Suppressor macrophage (primary cell): ENCODE measurements at places on chromosomes 1 and 21.
A peak's percentile ranks its signal among the peaks of the same experiment; 100 is the strongest.

DNA sequence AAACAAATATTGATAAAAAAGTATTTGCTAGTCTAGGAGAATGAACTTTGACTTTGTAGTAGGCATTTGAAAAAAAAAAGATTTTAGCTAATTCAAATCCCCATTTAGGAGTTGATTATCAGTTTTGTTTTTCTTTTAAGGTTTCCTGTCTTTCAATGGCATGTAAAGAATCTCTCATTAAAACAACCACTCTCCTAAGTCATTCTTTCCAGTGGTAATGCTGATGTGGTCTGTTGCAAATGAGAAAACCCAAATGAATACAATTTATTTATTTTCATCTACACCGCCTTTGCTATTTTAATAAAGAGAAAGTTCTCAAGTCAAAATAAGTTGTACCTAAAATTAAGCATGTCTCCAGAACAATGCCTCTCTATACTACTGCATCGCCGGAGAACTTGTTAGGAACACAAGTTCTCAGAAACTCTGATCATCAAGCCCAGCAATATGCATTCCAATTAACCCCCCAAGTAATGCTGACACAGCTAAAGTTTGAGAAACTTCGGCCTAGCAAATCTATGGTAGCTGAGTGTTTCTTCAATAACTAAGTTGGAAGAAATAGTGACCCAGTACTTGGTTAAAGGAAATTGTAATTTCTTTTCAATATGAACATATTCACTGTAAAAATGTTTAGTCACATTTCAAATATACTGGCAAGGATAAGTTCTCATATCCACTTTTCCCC, 255.1 kb downstream of the PTPRC start:
- DNase-seq = no peak

DNA sequence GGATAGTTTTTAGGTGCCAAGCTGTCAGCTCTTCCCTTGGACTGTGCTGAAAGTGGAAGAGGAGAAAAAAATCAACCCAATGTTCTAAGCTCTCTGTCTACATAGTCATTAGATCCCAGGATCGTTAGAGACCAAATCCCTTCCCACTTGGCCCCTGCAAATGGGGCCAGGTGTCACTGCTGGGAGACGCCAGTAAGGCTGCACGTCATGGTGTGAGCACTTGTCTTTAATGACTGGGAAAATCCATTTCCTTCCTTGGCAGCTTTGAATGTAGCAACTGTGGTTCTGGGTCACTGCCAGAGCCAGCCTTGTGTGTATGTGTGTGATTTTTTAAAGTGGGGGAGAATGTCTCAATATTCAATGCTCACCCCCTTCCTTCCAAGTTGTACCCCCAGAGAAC, 59.9 kb downstream of the MAN1C1 start:
- no peak for DNase-seq

- DNase-seq = no peak
Measured at GRCh38 chr1:7089497-7089896, 304.2 kb downstream of the CAMTA1 start.

- DNase-seq = no peak
Measured at GRCh38 chr1:30969903-30970302, 61.3 kb upstream of the SDC3 start.

DNA sequence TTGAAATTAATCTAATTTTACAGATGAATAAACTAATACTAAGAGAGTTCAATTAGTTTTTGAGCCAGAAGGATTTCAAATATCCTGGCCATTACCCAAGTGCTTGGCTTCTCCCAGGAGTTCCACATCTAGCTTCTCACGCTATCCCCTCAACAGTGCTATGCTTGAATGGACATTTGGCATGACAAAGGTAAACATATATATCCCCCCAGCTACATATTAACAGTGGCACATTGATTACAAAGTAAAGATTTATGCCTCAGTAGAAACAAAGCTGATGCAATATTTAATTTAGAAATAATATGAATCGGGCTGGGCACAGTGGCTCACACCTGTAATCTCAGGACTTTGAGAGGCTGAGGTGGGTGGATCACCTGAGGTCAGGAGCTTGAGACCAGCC, 434.6 kb upstream of the PRMT6 start:
- no peak for DNase-seq

- DNase-seq = no peak
Measured at GRCh38 chr1:113608399-113608798, 150.9 kb downstream of the PHTF1 start.

GRCh38 chr1:2322581-2323211, 68.7 kb downstream of the MORN1 start:
- no peak for DNase-seq

DNA sequence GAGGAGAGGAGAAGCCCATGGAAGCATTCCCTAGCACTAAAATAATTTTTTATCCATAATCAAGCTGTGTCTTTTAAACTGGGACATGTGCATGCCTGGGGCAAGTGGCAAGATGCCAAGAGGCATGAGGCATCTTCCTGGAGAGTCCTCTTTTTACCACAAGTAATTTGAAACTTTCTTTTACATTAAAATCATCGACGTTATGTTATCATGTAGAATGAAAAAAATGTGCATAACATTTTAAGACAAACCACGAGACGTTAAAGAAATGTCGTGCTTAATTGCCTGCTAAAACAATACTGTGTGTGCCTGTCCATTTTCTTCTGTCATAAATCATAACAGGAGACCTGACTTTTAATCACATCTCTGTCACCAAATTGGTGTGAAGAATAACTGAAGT, 1.5 kb downstream of the STYXL2 start:
- peak; percentile 22 for DNase-seq

- DNase-seq = peak; percentile 52
Measured at GRCh38 chr1:243848858-243849420, 1.1 kb downstream of the AKT3 start.
